Activated naive CD4-positive, alpha-beta T cell treated with Interleukin-2 at 50 U/mL for 16 hours (primary cell): ENCODE measurements at places on chromosomes 1 and 21.

DNA sequence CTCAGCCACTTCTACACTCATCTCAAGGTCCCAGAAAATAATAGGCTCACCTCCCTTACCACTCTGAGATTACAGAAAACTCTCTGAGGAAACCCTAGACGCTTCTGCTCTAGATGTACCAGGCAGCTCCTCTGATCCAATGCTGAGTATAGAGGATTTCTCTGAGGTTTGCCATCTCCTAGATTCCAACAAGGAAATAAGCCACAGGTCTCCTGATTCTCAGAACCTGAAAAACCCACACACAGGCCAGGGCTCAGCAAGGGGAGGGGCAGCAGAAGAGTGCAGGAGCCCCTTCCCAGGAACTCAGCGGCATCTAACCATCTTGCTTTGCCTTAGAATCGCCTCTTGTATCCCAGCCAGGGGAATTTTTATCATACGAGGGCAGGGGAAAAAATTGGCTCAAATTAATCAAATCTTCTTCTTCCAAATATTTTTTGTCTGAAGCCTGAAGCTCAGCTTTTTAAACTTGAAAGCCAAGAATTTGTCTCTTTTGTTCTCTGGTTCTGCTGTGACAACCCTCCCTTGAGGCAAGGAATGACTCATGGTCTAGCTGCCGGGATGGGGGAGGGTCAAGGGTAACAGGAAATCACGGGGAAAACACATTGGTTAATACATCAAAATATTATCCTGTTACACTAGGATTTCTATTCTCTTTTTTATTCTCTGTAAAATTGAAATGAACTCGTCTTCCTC, 30.8 kb downstream of the GORAB start:
- DNase-seq: peak; percentile 3

DNA sequence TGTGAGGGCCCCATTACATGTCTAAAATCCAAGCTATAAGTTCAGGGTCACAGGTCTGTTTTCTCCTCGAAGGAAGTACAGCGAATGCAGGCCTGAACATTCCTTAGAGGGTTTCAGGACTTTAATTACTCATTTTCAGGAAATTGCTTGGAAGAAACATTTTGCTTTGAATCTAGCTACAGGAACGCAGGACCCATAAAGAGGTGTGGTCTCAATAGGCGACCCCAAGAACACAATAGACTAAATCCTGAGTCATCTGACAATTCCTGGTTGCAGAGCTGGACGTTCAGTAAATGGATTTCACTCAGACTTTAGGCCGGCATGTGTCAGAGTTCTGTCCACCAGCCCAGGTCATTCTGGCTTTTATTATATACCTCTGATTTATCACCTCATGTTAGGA, 1.0 kb upstream of the ERG start:
- DNase-seq: no peak

DNA sequence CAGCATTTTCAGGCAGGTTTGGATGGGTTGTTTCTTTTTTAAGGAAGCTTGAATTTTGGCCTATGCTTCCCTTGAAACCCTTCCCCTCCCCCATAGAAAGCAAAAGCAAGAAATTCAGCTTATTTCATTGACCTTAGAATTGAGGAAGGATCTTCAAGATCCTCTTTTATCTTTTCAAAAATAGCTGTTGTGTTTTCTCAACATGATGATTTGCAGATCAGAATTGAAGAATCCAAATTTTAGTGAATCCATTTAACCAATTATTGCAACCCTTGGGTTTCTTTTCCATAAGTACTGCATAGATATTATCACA, 73.7 kb downstream of the LRRC8C start:
- no peak for DNase-seq

DNA sequence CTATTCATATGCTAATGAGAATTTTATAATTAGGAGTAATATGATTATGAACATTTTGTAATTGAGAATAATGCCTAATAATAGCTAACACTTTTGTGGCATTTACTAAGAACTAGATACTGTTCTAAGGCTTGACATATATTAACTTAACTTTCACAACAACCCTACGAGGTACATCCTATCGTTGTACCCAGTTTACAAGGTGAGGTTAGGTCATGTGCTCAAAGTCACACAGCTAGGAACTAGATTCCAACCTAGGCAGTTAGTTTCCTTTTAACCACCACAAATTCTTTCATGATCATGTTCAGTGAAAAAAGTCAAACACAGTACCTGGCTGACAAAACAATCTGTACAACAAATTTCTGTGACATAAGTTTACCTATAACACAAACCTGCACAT, 13.0 kb upstream of the ERRFI1 start:
- no peak for DNase-seq

DNA sequence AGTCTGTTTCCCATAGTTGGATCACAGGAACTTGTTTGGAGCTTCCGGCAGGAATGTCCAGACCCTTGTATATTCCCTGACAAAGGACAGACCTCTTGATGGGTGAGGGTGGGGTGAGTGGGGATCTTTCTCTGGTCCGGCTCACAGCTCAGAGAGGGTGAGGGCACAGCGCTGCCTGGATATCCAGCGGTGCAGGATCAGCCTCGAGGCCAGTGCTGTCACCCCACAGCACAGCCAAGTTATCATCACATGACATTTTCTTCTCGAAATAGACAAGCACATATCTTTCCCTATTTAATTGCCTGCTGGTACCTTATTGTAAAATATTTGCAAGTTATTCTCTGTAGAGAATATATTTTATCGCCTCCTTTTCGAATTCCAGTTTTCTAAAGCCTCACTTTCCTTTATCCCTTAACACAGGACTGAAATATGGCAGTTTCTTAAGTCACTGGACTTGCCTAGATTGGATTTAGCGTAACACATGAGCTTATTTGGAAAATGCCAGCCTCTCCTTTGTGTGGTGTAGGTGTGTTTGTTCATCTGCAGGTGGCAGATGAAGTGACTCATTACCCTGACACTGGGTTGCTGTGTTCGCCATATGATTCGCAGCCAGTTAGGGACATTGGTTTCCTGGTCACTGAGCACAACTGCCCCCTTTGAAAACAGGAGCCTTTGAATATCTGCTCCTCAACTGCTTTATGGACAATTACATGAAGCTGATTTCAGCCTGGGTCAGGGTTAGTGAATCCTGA, 21.4 kb downstream of the CLIC6 start:
- DNase-seq: no peak

- no peak for DNase-seq
Measured at GRCh38 chr1:212575333-212575732, 33.2 kb upstream of the ATF3 start.

- peak; percentile 54 for DNase-seq
Measured at GRCh38 chr1:154609398-154610380, 1.7 kb upstream of the ADAR start.

DNA sequence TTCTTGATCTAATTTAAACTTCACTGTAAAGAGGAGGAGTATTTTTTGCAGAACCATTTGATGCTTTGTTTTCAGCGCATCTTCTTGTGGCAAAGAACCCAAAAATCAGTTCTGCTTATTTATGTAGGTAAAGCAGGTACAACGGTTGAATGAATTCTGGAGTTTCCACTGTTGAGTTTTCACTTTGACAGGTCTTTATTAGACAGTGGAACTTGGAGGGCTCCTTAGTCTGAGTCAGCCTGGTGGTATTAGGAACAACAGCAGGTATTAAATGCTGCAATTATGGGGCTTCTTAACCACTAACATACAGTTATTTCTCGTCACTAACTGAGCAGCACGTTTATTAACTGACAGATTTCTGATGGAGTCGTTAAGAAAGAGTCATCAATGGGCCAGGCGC, 1.2 kb downstream of the LRIG2 start:
- no peak for DNase-seq

DNA sequence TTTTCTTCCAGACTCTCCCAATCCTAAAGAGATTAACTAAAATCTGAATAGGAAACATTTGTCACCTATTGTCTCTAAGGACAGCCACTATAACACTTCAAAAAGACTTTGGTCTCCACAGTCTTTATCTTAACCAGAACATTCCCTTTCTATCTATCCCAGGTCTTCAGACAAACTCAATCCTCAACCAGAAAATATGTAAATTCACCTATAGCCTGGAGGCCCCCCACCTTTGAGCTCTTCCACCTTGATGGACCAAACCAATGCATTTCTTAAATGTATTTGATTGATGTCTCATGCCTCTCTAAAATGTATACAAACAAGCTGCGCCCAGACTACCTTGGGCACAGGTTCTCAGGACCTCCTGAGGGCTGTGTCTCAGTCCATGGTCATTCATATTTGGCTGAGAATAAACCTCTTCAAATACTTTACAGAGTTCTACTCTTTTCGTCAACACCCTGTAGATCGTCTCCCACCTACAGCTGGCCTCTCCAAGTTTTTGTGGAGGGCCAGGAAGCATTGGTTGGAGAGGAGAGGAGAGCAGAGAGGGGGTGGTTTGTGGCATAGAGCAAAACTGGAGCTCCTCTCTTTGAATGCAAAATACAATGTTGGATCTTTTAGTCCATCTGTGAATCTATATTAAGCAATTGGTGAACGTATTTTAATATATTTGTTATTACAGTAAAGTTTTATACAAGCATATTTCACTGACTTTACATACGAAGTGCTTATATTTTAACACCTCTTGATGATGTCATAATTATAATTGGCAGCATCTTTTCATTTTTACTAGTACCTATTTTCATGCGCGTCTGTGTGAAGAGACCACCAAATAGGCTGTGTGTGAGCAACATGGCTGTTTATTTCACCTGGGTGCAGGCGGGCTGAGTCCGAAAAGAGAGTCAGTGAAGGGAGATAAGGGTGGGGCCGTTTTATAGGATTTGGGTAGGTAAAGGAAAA, 230.7 kb upstream of the DUSP10 start:
- DNase-seq: no peak

DNA sequence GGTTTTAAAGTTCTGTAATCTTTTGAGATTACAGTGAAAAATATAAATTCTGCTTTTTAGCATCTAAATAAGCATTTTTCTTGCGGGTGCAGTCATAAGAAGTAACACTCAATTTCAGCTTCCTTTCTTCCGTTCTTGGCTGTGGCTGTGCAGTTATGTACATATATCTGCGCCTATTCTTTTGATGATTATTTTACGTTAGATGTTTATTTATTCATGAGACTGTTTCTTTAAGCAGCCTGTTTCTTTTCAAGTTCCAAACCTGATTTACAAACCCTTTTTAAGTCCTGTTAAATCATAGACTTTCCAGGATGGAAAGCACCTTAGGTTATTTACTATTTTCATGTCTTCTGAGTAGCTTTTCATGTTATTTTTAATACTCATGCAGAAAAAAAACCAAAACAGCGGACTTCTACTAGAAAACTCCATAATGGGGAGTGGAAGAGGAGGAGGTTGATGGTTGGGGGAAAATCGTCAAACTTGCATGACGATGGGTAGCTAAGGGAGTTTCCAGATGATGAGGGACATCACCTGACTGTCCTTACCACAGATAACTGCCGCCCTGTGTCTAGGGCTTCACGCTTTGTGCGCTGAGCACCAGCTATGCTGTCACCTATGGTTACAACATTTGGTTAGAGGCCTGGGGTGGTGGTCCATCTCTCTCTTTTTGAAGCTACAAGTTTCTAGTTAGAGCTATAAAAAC, 2.6 kb downstream of the PRDM2 start:
- peak; percentile 74 for DNase-seq

DNA sequence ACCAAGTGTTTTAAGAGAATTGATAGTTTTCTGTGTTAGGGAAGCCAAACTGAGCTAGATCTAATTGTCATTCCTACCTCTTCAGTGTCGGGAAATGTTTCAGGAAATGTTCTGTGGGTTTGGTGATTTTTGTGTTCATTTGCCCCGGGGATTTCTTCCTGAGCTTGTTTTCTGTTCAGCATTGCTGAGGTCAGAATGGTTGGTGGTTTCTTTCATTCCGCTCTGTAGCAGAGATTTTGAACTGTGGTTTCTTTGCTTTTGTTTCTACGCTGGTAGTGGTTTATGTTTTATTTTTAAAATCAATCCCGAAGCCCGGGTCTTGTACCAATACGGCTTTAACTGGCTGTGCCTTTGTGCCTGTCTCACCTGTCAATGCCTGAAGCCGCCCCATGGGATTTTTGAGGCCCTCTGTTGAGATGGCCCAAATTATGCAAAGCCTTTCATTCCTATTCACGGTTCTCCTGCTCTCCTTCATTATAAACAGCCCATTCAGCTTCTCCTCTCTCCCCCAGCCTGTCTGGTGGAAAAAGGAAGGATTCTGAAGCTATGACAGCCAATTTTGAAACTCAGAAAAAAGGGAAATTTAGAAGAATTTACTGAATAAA, 417.2 kb upstream of the KAZN start:
- no peak for DNase-seq

- no peak for DNase-seq
Measured at GRCh38 chr21:35083246-35083645, 34.1 kb upstream of the RUNX1 start.

DNA sequence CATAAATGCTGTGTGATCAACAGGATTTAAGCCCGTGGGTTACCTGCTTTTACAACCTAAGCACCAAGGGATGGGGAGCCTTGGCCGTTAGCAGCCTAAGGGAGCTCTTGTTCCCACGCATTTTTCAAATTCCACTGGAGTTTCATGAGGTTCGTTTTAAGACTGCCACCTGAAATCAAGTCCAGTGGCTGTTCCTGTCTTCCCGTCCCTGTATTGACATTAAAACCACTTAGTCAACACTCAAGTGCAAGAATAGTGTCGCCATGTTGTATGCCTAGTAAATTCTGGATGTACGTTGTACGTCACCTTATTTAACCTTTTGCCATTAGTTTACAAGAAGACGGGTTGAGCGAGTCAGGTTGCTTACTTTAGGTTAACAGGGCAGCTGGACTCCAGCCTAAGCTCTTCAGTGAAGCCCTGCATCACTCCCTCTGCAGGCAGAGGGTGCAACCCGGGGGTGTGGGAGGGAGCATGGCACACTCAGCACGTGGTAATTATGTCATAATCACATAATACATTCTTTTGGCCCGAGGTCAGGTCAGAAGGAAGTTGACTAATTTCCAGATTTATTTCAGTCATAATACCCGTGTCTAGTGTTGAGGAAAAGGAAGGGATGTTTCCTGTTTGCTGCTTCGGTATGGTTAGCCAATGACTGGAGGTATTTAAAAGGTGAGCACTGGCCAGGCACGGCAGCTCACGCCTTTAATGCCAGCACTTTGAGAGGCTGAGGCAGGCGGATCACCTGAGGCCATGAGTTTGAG, 42.5 kb downstream of the CNST start:
- peak; percentile 29 for DNase-seq

- no peak for DNase-seq
Measured at GRCh38 chr1:235161685-235162327, 756 bp upstream of the RBM34 start.

DNA sequence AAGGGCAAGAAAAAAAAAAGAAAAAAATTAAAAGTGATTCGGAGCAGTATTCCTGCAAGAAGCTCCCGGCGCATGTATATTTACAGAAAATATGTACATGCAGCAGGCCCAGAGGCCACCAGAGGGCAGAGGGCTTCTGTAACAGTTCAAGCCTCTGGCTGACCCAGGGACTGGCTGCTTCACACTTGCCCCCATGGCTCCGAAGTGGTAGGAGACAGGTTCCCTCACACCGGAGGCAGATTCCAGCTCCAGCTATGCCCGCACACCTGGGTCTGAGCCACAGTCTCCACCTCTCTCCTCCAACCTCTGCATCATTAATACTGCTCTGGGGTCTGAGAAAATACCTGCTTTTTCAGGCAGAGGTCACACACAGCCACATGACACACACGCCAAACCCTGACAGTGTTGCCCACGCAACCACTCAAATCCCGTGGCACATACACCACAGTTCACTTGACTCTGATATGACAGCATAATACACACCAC, 2.2 kb upstream of the ARHGAP30 start:
- DNase-seq: peak; percentile 46

- DNase-seq: peak; percentile 17
Measured at GRCh38 chr21:44755227-44755626, 43.9 kb upstream of the TSPEAR start.
